NCI-H345 (cell line): ENCODE measurements at places on chromosomes 4 and X.

GRCh38 chr4:1959104-1959384 is 49.7 kb downstream of the NELFA start:
- peak; percentile 36 for DNase-seq

GRCh38 chrX:134646691-134647090 is 11.6 kb downstream of the PLAC1 start:
- DNase-seq: no peak

DNA sequence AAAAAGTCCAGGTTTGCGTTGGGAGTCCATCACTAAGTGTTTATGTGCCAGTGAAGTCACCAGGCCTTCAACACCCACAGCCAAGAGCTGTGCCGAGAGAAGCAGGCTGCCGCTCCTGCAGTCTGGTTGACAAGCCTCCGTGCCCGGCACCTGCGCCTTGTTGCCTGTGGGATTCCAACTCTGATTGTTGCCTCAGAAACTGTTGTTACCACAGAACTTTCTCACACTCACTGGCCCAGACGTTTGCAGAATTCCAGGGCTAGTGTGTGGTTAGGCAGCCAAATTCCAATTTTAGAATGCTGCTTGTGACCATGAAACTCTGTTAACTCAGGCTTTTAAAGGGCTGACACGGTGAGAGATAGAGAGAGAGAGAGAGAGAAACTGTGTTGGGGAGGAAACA is 119.5 kb upstream of the LIMCH1 start:
- no peak for DNase-seq

GRCh38 chr4:156968479-156968984 is 3.1 kb downstream of the PDGFC start:
- peak; percentile 51 for DNase-seq

DNA sequence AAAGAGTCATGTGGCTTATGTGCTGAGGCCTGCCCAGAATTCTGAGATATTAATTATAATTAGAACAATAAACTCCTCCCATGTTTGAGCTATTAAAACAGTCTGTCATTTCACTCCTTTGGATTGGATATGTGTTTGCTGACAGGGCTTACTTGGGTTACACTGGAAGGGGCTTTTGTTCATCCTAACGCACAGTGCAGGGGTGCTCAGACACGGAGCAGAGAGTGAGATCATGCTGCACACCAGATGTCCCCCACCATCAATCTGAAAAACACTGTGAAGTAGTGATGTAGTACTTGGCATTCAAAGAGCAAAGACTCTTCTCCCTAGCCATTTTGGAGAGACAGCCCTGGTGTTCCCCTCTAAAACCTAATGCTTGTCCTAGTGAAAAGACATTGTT is 24.1 kb upstream of the SMIM10L2A start:
- no peak for DNase-seq

- no peak for DNase-seq
These were observed 648.7 kb downstream of the GRID2 start for GRCh38 chr4:92952426-92952825.

DNA sequence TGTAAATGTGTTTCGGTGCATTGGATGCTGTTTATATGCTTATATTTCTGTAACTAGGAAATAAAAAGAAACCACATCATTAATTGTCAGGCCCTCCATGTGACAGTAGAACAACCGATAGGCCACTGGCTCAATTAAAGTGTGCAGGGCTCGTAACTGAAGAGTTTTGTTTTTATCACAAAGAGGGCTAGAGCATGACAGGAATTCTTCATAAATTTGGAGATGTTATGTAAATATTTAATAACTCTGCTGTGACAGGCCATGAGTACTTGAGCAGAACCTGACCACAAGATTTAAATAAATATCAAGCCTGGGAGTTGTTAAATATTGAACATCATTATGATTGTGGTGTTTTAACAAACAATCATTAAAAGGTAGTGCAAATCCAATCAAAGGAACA is 55.9 kb downstream of the MID1 start:
- no peak for DNase-seq

- no peak for DNase-seq
These were observed 67.2 kb upstream of the ETNPPL start for GRCh38 chr4:108829966-108830492.

GRCh38 chr4:7939377-7940108 is at the start of gene AFAP1:
TSS of gene AFAP1 (minus strand) at chr4:7939861. CDS start at chr4:7872078, 67,783 bp downstream.
- peak; percentile 83 for DNase-seq

- DNase-seq: no peak
These were observed 128.9 kb upstream of the TRPC5 start for GRCh38 chrX:112211459-112211858.

- no peak for DNase-seq
These were observed 257.8 kb upstream of the NRK start for GRCh38 chrX:105564501-105564900.
